ENCODE measurements at places on chromosomes 1 and 21. TPM values are rescaled to one million over a fixed set of nuclear protein-coding genes. Genes with fewer than 3 reads are reported as not detected.

DYNLT5 gene
- total RNA-seq = 3.3 TPM

TARDBP gene
- 128 TPM for total RNA-seq

UMODL1 gene
- 0.45 TPM for total RNA-seq

ARHGEF16 gene
- total RNA-seq = 0.62 TPM

AUNIP gene
- not detected for total RNA-seq

CSF1 gene
- total RNA-seq = 69.1 TPM

DNA sequence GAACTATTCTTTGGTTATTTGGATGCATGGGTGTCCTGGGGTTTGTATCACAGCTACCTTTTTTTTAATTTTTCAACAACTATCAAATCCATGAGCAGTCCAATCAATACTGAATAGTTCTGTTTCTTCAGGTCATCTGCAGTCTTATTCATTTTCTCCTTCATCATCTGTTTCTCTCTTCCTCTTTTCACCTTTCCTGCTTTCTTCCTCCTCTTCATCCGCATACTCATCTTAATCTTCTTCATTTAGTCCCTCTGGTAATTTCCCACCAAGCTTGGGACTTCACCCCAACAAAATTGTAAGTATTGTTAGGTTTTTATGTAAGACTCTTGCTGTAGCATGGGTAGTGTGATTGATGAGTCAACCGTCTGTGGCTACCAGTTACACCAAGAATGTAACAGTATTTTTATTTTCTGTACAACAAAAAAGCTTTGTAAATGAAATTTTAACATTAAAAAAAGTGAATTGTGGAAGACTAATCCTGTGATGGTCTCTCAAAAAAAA, 184.1 kb upstream of the RNPC3 start:
- no peak for DNase-seq
- H3K36me3 ChIP-seq = no peaks in the 10 kb centered on the region
- H3K27me3 ChIP-seq = no peaks in the 10 kb centered on the region
- no peak overlapping the region for H3K27ac ChIP-seq
- H3K4me3 ChIP-seq = no peak overlapping the region
- no peaks in the 10 kb centered on the region for H3K4me1 ChIP-seq

DNA sequence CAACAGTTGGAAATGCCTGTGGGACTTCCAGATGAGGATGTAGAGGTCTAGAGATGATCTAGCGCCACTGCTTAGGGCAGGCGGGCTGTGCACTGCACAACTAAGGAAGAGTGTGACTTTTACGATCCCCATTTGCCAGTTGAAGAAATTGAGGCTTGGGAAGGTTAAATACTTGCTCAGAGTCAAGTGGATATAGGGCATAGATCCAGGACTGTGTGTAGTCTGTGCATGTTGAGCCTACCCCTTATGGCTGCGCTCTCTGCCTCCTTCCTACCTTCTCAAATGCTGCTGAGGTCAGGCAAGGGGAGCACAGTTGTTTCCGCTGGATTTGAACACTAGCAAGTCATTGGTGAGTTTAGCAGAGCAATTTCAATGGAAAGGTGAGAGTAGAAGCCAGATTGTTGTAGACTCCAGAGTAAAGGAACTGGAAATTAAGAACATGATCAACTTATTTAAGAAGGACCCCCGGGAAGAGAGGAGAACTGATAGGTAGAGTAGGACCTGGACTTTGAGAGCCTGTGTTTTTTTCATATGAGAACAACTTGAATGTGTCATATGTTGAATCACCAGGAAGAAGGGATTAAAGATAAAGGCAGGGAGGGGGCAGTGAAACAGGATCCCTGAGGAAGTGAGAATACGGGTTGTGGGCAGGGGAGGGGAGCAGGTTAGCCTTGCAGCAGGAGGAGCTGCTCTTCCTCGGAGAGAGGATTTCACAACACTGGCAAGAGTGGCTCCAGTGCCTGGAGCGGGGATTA, 2.7 kb downstream of the CAPN2 start:
- no peak overlapping the region for H3K27ac ChIP-seq
- no peaks in the 10 kb centered on the region for H3K27me3 ChIP-seq
- H3K36me3 ChIP-seq = no peaks in the 10 kb centered on the region
- H3K4me3 ChIP-seq = no peak overlapping the region

GRCh38 chr1:101300916-101301315, 64.1 kb downstream of the S1PR1 start:
- H3K4me1 ChIP-seq = no peaks in the 10 kb centered on the region
- DNase-seq = no peak
- no peaks in the 10 kb centered on the region for H3K27me3 ChIP-seq
- H3K36me3 ChIP-seq = no peaks in the 10 kb centered on the region

GRCh38 chr1:93874025-93874651, 4.9 kb downstream of the DNTTIP2 start:
- no peak overlapping the region for H3K4me3 ChIP-seq
- no peak overlapping the region for H3K27ac ChIP-seq
- H3K27me3 ChIP-seq = no peaks in the 10 kb centered on the region
- no peak for DNase-seq
- H3K36me3 ChIP-seq = peaks cover 11% of the 10 kb centered on the region

- no peaks in the 10 kb centered on the region for H3K36me3 ChIP-seq
- DNase-seq = no peak
- no peak overlapping the region for H3K27ac ChIP-seq
- no peaks in the 10 kb centered on the region for H3K27me3 ChIP-seq
Observed at GRCh38 chr1:231883382-231883781, 256.8 kb downstream of the DISC1 start.

- H3K36me3 ChIP-seq = peaks cover 2% of the 10 kb centered on the region
- H3K4me1 ChIP-seq = peaks cover 1% of the 10 kb centered on the region
- no peaks in the 10 kb centered on the region for H3K27me3 ChIP-seq
- H3K4me3 ChIP-seq = no peak overlapping the region
Observed at GRCh38 chr1:157034137-157034800, 11.3 kb downstream of the ARHGEF11 start.

DNA sequence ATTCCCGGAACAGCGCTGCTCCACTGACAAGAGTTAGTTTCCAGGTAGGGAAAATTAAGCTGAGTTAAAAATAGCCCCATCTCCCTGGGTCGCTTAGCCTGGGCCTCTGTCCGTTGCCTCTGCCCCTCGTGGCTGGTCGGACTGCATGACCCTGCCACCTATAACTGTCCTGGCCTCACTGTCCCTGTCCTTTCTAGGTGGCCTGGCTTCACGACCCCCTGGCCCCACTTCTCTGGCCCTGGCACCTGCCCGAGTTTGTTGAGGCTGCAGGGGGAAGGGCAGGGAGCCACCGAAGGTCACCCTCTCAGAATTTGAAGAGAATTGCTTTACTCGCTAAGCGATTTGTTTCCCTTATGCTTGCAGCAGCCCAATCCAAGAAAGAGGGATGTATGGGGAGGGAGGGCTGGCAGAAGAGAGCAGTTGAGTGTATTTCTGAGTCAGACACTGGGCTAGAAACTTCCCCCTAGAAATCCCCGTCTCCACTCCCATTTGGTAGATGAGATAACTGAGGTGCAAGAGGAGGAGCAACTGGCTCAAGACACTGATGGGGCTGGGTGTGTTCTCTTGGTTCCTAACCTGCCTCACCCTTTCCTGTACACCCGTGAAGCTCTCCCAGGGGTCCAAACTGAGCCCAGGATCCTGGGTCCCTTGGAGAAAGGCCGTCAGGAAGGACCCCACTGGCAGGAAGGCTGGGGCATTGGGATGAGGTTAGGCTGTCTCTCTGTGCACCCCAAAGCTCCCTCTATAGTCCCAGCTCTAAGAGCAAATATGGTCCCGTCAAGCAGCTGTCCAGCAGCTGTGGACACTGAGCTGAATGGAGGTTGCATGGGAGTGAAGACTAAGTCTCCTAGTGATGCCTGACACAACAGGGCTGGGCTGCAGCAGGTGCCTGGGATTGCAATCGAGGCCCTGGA, 2.9 kb upstream of the EDN2 start:
- no peak overlapping the region for H3K4me3 ChIP-seq
- DNase-seq = no peak
- H3K27me3 ChIP-seq = no peaks in the 10 kb centered on the region
- no peak overlapping the region for H3K27ac ChIP-seq
- H3K4me1 ChIP-seq = no peaks in the 10 kb centered on the region

DNA sequence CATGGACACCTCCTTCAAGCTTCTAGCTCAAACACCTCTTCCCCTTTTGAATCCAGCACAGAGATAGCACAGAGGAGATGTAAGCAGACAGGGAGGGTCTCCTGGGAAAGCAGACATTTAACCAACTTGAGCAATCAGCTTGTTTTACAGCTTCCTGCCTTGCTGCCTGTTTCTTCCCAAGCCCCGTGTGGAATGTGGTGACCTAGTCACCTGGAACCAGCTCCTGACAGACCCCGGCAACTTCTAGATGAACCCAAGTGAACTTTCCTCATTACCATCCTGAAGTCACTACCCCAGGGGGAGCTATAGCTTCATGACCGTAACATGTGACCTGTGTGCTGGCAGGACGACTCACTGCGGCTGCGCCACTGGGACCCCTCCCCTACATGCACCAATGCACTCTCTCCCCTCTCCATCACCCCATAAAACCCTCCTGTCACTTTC, 24.1 kb upstream of the TTF2 start:
- H3K4me3 ChIP-seq = no peak overlapping the region
- H3K4me1 ChIP-seq = no peaks in the 10 kb centered on the region
- H3K36me3 ChIP-seq = no peaks in the 10 kb centered on the region
- DNase-seq = no peak
- no peaks in the 10 kb centered on the region for H3K27me3 ChIP-seq

GRCh38 chr1:160954158-160955104, at the start of gene ITLN2:
TSS of gene ITLN2 (minus strand) at chr1:160954809. CDS start at chr1:160954741, 68 bp downstream.
- no peaks in the 10 kb centered on the region for H3K27me3 ChIP-seq
- no peaks in the 10 kb centered on the region for H3K4me1 ChIP-seq
- no peaks in the 10 kb centered on the region for H3K36me3 ChIP-seq
- H3K27ac ChIP-seq = no peak within 1 kb of the TSS

DNA sequence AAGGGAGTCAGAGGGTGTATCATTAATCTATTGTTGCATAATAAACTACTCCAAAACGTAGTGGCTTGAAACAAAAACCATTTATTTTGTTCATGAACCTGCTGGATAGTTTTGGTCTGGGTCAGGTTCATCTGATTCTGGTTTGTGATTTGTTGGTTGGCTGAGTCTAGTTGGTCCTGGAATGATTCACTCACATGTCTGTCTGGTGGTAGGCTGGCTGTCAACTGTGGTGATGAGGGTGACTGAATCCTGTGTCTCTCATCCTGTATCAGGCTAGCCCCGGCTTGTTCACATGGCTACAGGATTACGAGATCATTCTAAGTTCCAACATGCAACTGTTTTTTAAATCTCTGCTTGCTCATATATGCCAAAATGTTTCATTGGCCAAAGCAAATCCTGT, 22.5 kb upstream of the SIKE1 start:
- no peak overlapping the region for H3K4me3 ChIP-seq
- H3K27me3 ChIP-seq = no peaks in the 10 kb centered on the region
- no peak for DNase-seq
- no peaks in the 10 kb centered on the region for H3K36me3 ChIP-seq
- no peaks in the 10 kb centered on the region for H3K4me1 ChIP-seq

- H3K27me3 ChIP-seq = no peaks in the 10 kb centered on the region
- H3K4me3 ChIP-seq = no peak overlapping the region
- H3K4me1 ChIP-seq = peaks cover 12% of the 10 kb centered on the region
- DNase-seq = no peak
Observed at GRCh38 chr1:207861442-207862177, 49.3 kb downstream of the CD34 start.

DNA sequence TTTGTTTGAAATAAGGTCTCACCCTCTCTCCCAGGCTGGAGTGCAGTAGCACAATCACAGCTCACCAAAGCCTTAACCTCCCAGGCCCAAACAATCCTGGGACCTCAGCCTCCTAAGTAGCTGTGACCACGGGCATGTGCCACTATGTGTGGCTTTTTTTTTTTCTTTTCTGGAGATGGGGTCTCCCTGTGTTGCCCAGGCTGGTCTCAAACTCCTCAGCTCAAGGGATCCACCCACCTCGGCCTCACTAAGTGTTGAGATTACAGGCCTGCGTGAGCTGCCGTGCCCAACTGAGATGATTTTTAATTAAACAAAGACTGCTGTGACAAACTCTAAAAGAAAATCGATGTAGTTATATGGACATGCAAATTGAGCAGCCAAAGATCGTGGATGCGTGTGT, 768.4 kb upstream of the ADGRL2 start:
- DNase-seq = no peak
- no peaks in the 10 kb centered on the region for H3K27me3 ChIP-seq
- H3K4me1 ChIP-seq = no peaks in the 10 kb centered on the region

DNA sequence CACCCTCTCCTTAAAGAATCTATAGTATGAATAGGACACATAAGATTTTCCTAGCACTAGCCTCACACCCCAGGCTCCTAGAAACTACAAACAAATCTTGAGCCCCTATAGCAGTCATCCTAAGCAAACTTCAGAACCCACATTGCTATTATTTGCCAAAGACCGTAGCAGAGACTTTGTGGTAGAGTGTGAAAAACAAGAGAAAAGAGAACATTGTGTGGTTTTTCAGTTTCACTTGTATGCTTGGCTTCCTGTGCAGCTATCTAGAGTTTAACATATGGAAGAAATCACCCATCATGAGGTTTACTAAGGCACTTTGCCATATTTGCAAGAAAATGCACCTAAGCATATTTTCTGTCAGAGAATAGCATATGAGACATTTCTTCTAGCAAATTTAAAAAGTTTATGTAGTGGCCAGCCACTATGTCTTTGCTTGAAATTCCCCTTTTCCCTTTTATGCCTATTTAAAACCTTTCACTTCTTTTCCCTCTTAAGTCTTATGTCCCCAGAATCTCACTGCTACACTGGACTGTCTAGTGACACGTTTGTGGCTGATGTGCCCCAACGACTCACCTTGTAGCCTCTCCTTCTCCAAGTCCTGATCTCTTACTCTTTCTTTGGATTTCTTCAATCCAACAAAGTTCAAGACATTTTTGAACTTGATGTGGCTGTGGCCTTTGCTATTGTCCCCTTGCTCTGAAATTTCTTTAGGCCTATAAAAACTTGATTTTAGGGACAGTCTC, 25.6 kb downstream of the CCDC190 start:
- H3K4me1 ChIP-seq = no peaks in the 10 kb centered on the region
- no peaks in the 10 kb centered on the region for H3K27me3 ChIP-seq
- no peaks in the 10 kb centered on the region for H3K36me3 ChIP-seq
- no peak overlapping the region for H3K27ac ChIP-seq
- no peak for DNase-seq
- H3K4me3 ChIP-seq = no peak overlapping the region

Measured in aorta (tissue), 5 donors.